ENCODE measurements at places on chromosomes 5 and 9. TPM values are rescaled to one million over a fixed set of nuclear protein-coding genes. Genes with fewer than 3 reads are reported as not detected.

DNA sequence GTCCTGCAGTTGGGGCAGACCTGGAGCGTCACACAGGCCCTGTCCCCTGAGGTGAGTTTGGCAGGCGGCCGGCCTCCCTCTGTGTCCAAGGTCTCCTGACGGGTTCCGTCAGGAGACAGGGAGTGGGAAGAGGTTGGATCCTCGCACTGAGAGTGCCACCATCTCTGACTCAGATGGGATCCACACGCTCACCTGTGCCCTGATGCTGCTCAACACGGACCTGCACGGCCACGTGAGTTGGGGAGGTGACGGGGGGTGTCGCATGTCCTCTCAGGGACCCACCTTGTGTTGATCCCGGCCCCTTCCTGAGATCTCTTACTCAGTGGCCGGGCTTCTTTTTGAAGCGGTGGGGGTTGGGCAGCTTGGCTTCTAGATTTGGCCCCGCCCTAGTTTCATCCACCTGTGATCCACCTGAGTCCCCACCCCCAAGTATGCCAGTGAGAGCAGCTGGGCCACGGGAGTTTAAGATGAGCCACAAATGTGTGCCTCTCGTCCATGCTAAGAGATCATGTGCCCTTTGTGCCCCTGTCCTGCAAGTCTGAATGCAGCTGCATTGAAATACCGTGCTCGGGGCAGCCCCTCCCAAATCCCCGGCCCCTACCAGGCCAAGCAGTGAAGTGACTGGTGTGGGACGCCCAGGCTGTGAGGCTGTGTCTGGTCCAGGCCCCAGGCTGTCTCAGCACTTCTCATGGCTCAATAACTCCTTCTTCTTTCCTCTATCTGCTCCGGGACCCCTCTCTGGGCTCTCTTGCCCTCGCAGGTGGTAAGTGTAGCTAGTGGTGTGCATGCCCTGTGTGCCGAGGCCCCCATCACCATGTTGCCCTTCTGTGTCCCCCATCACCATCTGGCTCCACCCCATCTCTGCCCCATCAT lies 27.2 kb downstream of the PSD2 start:
- H3K27me3 ChIP-seq = peaks cover 2% of the 10 kb centered on the region
- H3K4me3 ChIP-seq = no peak overlapping the region
- no peak overlapping the region for H3K27ac ChIP-seq
- no peak for DNase-seq
- H3K36me3 ChIP-seq = no peaks in the 10 kb centered on the region
- H3K4me1 ChIP-seq = no peaks in the 10 kb centered on the region

- H3K4me3 ChIP-seq = no peak overlapping the region
- H3K36me3 ChIP-seq = no peaks in the 10 kb centered on the region
- no peak for DNase-seq
- H3K27ac ChIP-seq = no peak overlapping the region
These were observed 28.9 kb downstream of the ARHGEF28 start for GRCh38 chr5:73654819-73655318.

DNA sequence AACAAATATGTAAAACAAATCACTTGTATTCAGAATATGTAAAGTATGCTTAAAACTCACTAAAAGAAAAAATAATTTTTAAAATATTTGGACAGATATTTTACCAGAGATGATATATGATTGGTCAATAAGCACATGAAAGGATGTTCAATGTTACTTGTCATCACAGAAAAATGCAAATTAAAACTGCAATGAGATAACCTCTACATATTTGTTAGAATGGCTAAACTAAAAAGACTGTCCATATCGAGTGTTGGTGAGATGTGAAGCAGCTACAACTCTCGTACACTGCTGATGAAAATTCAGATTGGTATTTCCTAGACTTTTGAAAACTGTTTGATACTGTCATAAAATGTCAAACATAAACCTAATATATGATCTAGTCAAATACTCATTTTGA lies 685.1 kb downstream of the DTWD2 start:
- H3K4me1 ChIP-seq = no peaks in the 10 kb centered on the region
- H3K4me3 ChIP-seq = no peak overlapping the region
- no peak for DNase-seq
- H3K27ac ChIP-seq = no peak overlapping the region
- H3K36me3 ChIP-seq = no peaks in the 10 kb centered on the region
- H3K27me3 ChIP-seq = no peaks in the 10 kb centered on the region

GRCh38 chr5:53542926-53543325 lies 17.5 kb upstream of the NDUFS4 start:
- no peak overlapping the region for H3K4me3 ChIP-seq
- DNase-seq = no peak
- no peak overlapping the region for H3K27ac ChIP-seq
- peaks cover 11% of the 10 kb centered on the region for H3K27me3 ChIP-seq
- H3K4me1 ChIP-seq = no peaks in the 10 kb centered on the region
- H3K36me3 ChIP-seq = no peaks in the 10 kb centered on the region

- H3K27ac ChIP-seq = no peak overlapping the region
- peaks cover 11% of the 10 kb centered on the region for H3K27me3 ChIP-seq
- DNase-seq = no peak
- no peaks in the 10 kb centered on the region for H3K4me1 ChIP-seq
- no peak overlapping the region for H3K4me3 ChIP-seq
These were observed 8.4 kb downstream of the C5orf47 start for GRCh38 chr5:173997331-173997730.

DNA sequence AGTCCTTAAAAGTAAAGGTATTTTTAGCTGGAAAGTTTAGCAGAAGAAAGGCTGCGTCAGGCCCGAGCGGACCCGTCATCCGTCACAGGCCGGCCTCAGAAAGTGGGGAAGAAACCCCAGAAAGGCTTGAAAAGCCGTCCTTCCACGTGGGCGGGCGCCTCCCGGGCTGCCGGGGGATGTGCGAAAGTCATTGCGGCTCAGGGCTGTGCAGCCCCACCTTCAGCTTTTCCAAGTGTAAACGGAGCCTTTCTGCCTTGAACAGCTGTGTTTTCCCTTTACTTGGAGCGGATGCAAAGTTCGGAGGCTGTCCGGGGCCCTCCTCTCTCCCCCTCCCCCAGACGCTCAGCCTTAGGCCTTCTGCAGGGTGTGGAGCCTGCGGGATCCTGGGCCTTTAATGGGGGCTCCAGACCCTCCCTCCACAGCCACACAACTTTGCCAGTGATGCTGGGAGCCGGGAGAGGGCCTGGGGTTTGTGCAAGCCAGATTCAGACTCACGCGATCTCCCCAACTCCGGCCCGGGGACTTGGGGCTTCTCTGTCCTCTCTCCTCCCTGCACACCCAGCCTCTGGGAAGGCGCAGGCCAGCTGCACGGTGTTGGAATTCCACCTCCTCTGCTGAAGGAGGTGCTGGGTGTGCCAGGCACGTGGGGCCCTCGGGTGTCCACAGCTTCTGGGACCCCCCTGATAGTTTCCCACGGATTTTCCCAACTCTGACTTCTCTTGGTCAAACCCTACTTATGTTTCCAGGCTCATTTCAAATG lies 95.5 kb upstream of the RAPGEF1 start:
- H3K4me1 ChIP-seq = peaks cover 24% of the 10 kb centered on the region
- H3K4me3 ChIP-seq = no peak overlapping the region
- H3K27me3 ChIP-seq = no peaks in the 10 kb centered on the region
- no peaks in the 10 kb centered on the region for H3K36me3 ChIP-seq

DNA sequence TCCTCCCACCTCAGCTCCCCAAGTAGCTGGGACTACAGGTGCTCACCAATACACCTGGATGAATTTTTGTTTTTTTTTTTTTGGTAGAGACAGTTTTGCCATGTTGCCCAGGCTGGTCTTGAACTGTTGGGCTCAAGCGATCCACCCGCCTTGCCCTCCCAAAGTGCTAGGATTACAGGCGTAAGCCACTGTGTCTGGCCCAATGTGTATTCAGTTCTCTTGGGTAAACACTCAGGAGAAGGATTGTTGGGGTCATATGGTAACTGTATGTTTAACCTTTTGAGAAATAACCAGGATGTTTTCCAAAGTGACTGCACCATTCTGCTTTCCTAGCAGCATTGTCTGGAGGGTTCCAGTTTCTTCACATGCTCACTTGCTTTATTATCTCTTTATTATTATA lies 67.4 kb downstream of the TNPO1 start:
- DNase-seq = no peak
- no peaks in the 10 kb centered on the region for H3K4me1 ChIP-seq
- no peaks in the 10 kb centered on the region for H3K27me3 ChIP-seq

GRCh38 chr5:116539222-116539621 lies 35.4 kb downstream of the SEMA6A start:
- H3K27me3 ChIP-seq = no peaks in the 10 kb centered on the region
- H3K36me3 ChIP-seq = no peaks in the 10 kb centered on the region
- H3K27ac ChIP-seq = no peak overlapping the region
- no peak overlapping the region for H3K4me3 ChIP-seq

- DNase-seq = no peak
- no peak overlapping the region for H3K27ac ChIP-seq
- H3K4me3 ChIP-seq = no peak overlapping the region
- peaks cover 4% of the 10 kb centered on the region for H3K27me3 ChIP-seq
- no peaks in the 10 kb centered on the region for H3K4me1 ChIP-seq
- H3K36me3 ChIP-seq = no peaks in the 10 kb centered on the region
These were observed 399.8 kb upstream of the PIK3R1 start for GRCh38 chr5:67815455-67816391.

- no peak overlapping the region for H3K4me3 ChIP-seq
- no peak overlapping the region for H3K27ac ChIP-seq
- DNase-seq = no peak
- H3K4me1 ChIP-seq = peaks cover 52% of the 10 kb centered on the region
- no peaks in the 10 kb centered on the region for H3K27me3 ChIP-seq
These were observed 19.6 kb downstream of the TENT4A start for GRCh38 chr5:6732634-6733410.

- H3K4me3 ChIP-seq = no peak overlapping the region
- H3K4me1 ChIP-seq = no peaks in the 10 kb centered on the region
- H3K27ac ChIP-seq = no peak overlapping the region
- no peaks in the 10 kb centered on the region for H3K27me3 ChIP-seq
- DNase-seq = peak; percentile 56
These were observed 18.0 kb downstream of the MTRR start for GRCh38 chr5:7886849-7887475.

GRCh38 chr5:73895471-73895870 lies 269.5 kb downstream of the ARHGEF28 start:
- no peaks in the 10 kb centered on the region for H3K36me3 ChIP-seq
- peaks cover 6% of the 10 kb centered on the region for H3K27me3 ChIP-seq
- H3K4me1 ChIP-seq = no peaks in the 10 kb centered on the region
- no peak overlapping the region for H3K4me3 ChIP-seq
- DNase-seq = no peak
- no peak overlapping the region for H3K27ac ChIP-seq

DNA sequence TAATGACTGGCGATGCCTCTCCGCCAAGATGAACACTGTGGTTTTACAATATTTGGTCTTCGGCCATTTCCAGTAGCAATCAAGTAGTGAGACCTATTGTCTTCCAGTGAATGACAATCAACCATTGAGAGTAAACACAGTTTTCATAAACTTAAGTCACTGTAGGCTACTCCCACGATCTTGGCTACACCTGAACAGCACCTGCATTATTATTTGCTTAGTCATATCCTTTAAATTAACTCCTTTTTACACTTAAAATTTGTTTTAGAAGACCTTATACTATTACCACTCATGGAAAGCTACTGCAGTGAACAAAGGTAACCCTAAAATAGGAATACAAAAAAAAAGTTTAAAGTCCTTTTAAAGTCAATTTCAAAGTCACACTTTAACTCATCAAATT lies 58.2 kb downstream of the ZNF354C start:
- H3K4me1 ChIP-seq = no peaks in the 10 kb centered on the region
- H3K4me3 ChIP-seq = no peak overlapping the region
- H3K27ac ChIP-seq = no peak overlapping the region

DNA sequence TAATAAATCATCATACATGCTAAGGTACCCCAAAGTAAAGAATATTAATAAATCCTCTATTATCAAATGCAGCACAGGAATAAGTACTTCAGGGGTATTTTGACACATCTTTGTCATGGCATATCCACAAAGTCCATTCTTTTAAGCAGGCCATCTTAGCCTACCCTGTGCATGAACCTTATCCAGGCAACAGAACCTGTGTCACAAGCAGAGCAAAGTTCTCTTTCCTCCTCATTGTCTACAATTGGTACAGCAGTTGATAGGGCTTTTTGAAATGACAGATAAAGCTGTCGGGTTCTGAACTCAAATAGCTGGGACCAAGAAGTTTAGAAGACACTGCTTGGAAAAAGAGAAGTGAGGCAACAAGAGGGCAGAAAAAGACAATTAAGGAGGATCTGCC lies 30.8 kb upstream of the PURA start:
- no peak for DNase-seq
- H3K4me3 ChIP-seq = no peak overlapping the region
- peaks cover 15% of the 10 kb centered on the region for H3K27me3 ChIP-seq
- no peaks in the 10 kb centered on the region for H3K4me1 ChIP-seq
- H3K36me3 ChIP-seq = no peaks in the 10 kb centered on the region

- peak overlapping the region; percentile 49 for H3K27ac ChIP-seq
- no peaks in the 10 kb centered on the region for H3K27me3 ChIP-seq
- no peak for DNase-seq
- peaks cover 83% of the 10 kb centered on the region for H3K36me3 ChIP-seq
These were observed 16.4 kb downstream of the SUB1 start for GRCh38 chr5:32601623-32602295.

DNA sequence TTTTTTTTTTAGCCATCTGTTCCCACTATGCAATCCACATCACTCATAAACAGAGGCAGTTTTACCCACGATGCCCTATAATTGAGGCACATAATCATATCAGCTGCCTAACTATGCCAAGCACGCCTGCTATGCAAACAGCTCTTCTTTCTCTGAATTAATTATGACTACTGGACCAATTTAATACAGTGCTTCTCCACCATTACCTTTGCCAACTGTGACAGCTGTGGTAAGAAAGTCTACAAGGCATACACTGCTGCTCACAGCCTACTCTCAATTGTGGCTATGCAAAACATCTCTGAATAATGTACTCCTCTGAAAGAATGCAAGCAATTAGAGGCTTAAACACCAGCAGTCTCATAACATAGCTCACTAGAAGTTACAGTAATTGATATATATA lies 97.1 kb downstream of the DTWD2 start:
- no peak overlapping the region for H3K27ac ChIP-seq
- no peak for DNase-seq
- no peak overlapping the region for H3K4me3 ChIP-seq
- no peaks in the 10 kb centered on the region for H3K27me3 ChIP-seq
- no peaks in the 10 kb centered on the region for H3K4me1 ChIP-seq

GRCh38 chr9:107437716-107438115 lies 51.9 kb downstream of the KLF4 start:
- no peak overlapping the region for H3K27ac ChIP-seq
- DNase-seq = no peak
- H3K36me3 ChIP-seq = no peaks in the 10 kb centered on the region
- no peaks in the 10 kb centered on the region for H3K27me3 ChIP-seq

DNA sequence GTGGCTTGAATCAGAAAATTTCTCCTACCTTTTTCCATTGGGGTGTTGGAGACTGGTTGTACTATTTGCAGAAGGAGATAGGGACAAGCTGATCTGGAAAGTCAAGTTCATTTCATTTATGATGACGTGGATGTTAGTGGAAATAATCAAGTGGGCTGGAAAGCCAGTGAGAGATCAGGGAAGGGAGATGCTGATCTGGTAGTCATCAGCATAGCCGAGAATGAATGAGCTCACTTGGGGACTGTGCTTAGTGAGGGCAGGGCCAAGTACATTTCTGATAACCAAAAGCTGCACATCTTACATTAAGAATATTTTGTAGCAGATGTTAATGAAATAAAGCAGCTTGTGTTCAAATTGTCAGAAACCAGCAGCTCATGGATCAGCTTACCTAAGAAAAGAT lies 12.1 kb downstream of the MAN2A1 start:
- no peaks in the 10 kb centered on the region for H3K27me3 ChIP-seq
- peaks cover 5% of the 10 kb centered on the region for H3K36me3 ChIP-seq
- H3K27ac ChIP-seq = no peak overlapping the region
- peaks cover 13% of the 10 kb centered on the region for H3K4me1 ChIP-seq
- no peak overlapping the region for H3K4me3 ChIP-seq

The COL5A1 gene
- total RNA-seq = 1.7 TPM

The PCDHAC1 gene
- not detected for total RNA-seq

The GAPT gene
- total RNA-seq = 1.1 TPM

The TAF11L6 gene
- not detected for total RNA-seq

The VCAN gene
- not detected for total RNA-seq

The SIT1 gene
- total RNA-seq = 76.9 TPM

The CD274 gene
- 7.0 TPM for total RNA-seq

The SLC6A7 gene
- not detected for total RNA-seq

All from CD4-positive, CD25-positive, alpha-beta regulatory T cell (primary cell).